MG63 (cell line): ENCODE measurements at places on chromosomes 2 and 18. TPM values are rescaled to one million over a fixed set of nuclear protein-coding genes. Genes with fewer than 3 reads are reported as not detected.

SFTPB gene
- 0.16 TPM in 1 of 2 replicates, not detected in the other for total RNA-seq

LOXHD1 gene
- total RNA-seq, result not detected in 2 replicates

FASTKD1 gene
- total RNA-seq, result 14.7 and 26.0 TPM in 2 replicates

SERPINB12 gene
- total RNA-seq, result not detected in 2 replicates

CYTIP gene
- total RNA-seq, result not detected in 2 replicates
